Activated T-cell treated with anti-CD3 and anti-CD28 coated beads, Interleukin-2, amount 50 U/mL, for 24 hours (primary cell): ENCODE measurements at places on chromosomes 1 and 21.

DNA sequence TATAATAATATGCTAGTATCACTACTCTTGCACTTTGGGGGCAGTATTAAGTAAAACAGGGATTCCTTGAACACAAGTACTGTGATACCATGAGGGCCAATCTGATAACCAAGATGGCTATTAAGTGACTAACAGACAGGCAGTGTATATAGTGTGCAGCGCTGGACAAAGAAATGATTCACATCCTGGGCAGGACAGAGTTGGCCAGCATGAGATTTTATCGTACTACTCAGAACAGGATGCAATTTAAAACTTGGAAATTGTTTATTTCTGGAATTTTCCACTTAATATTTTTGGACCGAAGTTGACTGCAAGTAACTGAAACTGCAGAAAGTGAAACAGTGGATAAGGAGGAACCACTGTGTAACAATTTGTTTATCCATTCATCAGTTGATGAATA lies 74.6 kb downstream of the DNTTIP2 start:
- H3K27me3 ChIP-seq: no peaks in the 10 kb centered on the region
- no peaks in the 10 kb centered on the region for H3K36me3 ChIP-seq
- DNase-seq: no peak
- no peak overlapping the region for H3K4me3 ChIP-seq
- H3K27ac ChIP-seq: no peak overlapping the region
- H3K4me1 ChIP-seq: no peaks in the 10 kb centered on the region

- no peak overlapping the region for H3K4me3 ChIP-seq
- H3K27me3 ChIP-seq: no peaks in the 10 kb centered on the region
- no peaks in the 10 kb centered on the region for H3K36me3 ChIP-seq
- no peak for DNase-seq
- H3K27ac ChIP-seq: no peak overlapping the region
- H3K4me1 ChIP-seq: no peaks in the 10 kb centered on the region
Observed at GRCh38 chr1:181746224-181746623, 262.9 kb downstream of the CACNA1E start.

GRCh38 chr1:47894410-47895278 lies 102.5 kb downstream of the TRABD2B start:
- no peak for DNase-seq
- H3K27me3 ChIP-seq: peaks cover 3% of the 10 kb centered on the region
- no peak overlapping the region for H3K27ac ChIP-seq
- no peaks in the 10 kb centered on the region for H3K36me3 ChIP-seq
- H3K4me3 ChIP-seq: no peak overlapping the region

GRCh38 chr1:151574575-151575529 lies 34.7 kb downstream of the TUFT1 start:
- H3K4me1 ChIP-seq: peaks cover 13% of the 10 kb centered on the region
- DNase-seq: no peak
- H3K4me3 ChIP-seq: no peak overlapping the region
- H3K27me3 ChIP-seq: no peaks in the 10 kb centered on the region

GRCh38 chr1:5317391-5317790 lies 663.0 kb downstream of the AJAP1 start:
- no peak for DNase-seq
- no peak overlapping the region for H3K4me3 ChIP-seq
- H3K27ac ChIP-seq: no peak overlapping the region
- no peaks in the 10 kb centered on the region for H3K4me1 ChIP-seq
- no peaks in the 10 kb centered on the region for H3K36me3 ChIP-seq

DNA sequence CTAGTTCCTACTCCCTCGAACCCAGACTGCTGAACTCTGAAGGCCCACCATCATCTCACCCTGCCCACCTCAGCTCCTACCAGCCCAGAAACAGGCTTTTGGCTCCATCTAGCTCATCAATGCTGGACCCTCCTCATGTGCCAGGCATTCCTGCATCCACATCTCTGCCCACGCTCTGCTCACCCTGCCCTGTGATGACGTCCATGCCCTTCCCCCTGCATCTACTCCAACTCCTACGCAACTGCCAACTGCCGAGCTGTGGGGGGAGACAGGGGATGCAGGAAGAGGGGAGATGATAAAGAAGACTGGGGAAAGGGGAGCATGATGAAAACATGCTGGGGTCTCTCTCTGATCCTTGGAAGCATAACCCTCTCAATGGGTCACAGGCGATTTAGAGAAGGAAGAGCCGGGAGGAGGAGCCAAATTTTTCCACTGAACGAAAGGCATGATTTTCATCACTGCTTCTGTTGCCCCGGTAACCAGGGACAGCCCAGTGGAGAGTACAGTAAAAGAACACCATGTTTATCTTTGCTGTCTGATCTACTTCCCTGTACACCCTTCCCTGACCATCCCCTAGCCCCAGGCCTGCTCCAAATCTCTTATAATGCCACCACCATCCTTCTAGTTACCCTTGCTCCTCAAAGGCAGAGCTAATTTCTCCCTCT lies 44.3 kb downstream of the CD34 start:
- peak overlapping the region; percentile 92 for H3K27ac ChIP-seq
- DNase-seq: no peak
- peak overlapping the region; percentile 92 for H3K4me3 ChIP-seq
- no peaks in the 10 kb centered on the region for H3K27me3 ChIP-seq

DNA sequence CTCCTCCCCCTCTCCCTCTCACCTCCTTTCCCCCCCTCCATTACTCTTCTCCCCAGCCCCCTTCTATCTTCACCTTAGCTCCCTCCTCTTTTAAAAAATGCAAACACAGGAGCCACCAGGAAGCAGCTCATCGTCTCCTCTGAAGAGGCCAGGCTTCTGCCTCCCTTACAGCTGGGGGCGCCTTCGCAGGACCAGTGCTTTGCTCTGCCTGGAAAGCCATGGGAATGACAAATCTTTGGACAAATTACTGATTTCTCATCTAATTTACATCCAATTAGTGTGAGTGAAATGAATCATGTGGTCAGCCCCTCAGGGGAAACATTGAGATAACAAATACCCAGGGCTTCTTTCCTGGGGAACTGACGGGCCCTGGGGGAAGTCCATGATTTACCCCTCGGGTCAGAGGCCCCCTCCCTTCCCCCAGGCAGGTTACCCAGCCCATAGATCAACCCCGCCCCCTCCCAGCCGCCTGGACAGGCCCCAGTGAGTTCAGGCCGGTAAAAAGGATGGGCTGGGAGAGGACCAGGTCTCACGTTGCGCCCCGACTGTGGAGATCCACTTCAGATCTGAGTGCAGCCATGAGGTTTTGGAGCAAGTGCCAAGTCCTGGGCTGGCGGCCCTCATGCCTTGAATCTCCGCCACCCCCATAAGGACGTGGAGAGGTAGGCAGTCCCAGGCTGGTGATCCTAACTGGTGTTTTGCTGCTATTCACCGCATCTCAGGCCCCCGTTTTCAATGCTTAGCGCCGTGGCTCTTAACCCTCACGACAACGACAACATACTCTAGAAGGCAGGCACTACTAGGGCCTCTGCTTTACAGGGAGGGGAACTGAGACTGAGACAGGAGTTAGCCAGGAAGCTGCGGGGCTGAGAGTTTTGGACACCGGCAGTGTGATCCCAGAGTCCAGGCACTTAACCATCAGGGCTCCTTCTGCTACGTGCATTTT lies 300.8 kb downstream of the RRAGC start:
- H3K27ac ChIP-seq: peak overlapping the region; percentile 89
- H3K36me3 ChIP-seq: no peaks in the 10 kb centered on the region
- peaks cover 68% of the 10 kb centered on the region for H3K4me1 ChIP-seq
- peaks cover 15% of the 10 kb centered on the region for H3K27me3 ChIP-seq

DNA sequence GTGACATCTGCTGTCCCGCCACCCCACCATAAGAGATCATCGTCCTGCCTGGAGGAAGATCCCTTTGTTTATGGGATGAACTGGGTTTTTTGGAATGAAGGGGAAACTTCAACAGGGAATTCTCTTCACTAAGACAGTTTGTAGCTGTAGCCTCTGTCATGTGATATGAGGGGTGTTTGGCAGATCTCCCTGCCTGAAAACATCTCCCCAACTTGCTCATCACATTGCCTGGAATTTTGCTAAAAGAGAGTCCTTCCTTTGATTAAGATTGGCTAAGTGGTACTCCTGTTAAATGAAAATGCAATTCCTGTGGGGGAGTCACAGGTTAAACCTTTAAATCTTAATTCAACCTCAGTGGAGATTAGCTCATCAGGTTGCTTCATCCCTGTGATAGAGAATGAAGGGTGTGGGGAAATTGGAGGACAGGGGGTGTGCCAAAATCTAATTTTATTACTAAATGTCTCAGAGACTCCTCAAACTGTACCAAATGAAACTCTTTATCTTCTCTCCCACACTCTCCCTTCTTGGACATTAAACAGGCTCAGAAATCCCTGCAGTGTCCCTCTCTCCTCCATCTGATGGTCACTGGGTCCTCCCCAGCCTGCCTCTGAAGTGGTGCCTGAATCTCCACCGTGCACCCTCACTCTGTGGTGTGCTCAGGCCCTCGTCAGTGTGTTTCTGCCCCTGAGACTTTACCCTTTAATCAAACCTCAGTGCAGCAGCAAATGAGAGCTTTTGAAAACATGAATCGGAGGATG lies 54.8 kb downstream of the IER5 start:
- no peaks in the 10 kb centered on the region for H3K27me3 ChIP-seq
- no peak overlapping the region for H3K4me3 ChIP-seq
- DNase-seq: no peak
- no peak overlapping the region for H3K27ac ChIP-seq

- H3K27ac ChIP-seq: no peak overlapping the region
- no peak for DNase-seq
- H3K36me3 ChIP-seq: no peaks in the 10 kb centered on the region
- H3K4me1 ChIP-seq: peaks cover 8% of the 10 kb centered on the region
- no peak overlapping the region for H3K4me3 ChIP-seq
Observed at GRCh38 chr1:42450061-42450460, 5.8 kb downstream of the ZMYND12 start.

DNA sequence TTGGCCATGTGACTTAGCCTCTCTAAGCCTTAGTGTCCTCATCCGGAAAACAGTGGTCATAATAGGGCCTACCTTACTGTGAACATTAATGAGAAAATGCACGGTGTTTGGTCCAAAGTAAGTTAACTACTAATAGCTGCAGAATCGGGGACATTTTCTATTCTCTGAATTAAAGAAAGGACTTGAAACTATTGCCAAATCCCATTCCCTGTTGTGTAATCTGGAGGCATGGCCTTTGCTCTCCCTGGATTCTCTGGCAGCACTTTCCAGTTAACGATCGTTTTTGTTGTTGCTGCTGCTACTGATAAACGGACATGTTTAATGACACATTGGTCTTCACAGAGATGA lies 30.5 kb downstream of the FMO4 start:
- no peak overlapping the region for H3K27ac ChIP-seq
- H3K4me3 ChIP-seq: no peak overlapping the region
- H3K4me1 ChIP-seq: peaks cover 2% of the 10 kb centered on the region
- H3K27me3 ChIP-seq: no peaks in the 10 kb centered on the region
- no peaks in the 10 kb centered on the region for H3K36me3 ChIP-seq

DNA sequence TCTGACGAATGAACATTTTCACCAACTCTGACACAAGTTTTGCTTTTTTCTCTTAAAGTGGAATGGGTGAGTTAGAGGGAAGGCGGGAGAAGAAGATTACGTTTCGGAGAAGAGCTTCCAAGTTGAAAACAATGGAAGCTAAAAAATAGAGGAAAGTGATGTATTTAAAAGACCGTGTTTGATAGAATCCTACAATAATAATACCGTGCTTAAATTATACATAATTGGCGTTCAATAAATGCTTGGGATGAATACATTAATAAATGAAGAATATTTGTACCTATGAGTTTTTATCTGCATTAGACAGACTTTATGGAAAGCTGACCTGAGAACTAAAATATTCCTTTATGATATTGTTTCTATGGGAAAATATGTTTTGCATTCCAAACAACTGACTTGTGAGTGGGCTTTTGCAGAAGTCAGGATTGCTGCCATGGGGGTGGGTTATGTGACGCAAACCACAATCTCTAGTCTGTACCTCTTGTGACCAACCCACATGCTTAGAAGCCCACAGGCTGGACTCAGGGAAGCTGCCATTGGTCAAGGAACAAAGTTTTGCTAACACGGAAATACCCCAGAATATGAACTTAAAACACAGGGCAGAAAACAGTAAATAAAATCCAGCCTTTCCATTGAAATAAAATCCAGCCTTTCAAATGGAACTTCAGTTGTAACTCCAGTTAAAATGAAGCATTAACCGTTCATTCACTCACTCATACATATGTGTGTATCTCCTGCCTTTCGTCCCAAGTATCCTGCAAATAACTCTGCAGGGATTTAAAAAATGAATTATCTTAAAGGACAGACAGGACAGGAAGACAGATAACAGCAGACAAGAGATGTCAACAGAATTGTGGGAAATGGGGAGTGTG lies 21.3 kb upstream of the ATF3 start:
- H3K27me3 ChIP-seq: peaks cover 56% of the 10 kb centered on the region
- H3K36me3 ChIP-seq: no peaks in the 10 kb centered on the region
- H3K4me3 ChIP-seq: no peak overlapping the region

DNA sequence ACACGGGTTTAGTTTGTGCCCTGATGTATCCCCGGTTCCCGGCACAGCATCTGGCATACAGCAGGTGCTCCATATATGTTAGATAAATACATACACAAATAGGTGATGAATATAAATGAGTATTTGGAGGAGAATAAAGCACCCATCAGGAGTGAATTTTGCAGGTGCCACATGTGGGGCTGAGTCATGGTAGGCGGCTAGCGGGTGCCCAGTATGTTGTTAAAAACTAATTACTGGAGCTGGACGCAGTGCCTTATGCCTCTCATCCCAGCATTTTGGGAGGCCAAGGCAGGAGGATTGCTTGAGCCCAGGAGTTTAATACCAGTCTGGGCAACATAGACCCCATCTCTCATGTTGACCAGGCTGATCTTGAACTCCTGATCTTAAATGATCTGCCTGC lies 16.7 kb upstream of the WASF2 start:
- no peak for DNase-seq
- no peak overlapping the region for H3K27ac ChIP-seq
- H3K36me3 ChIP-seq: no peaks in the 10 kb centered on the region
- no peaks in the 10 kb centered on the region for H3K27me3 ChIP-seq
- H3K4me1 ChIP-seq: peaks cover 4% of the 10 kb centered on the region

DNA sequence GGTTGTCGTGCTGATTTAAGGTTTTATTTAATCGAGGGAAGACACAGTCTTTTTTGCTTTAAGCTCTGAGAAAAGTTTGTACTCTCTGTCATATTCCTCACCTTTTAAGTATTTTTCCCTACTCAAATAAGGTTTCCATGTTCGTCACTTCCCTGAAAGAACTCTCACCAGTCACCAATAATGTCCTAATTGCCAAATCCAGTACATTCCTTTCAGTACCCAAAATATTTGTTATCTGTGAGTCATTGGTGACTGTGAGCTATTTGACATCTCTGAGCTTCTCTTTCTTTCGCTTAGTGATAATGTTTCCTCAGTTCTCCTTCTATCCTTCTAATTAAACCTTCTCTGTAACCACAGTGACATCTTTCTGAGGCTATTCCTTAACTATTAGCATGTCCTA lies 874.2 kb upstream of the ADGRL2 start:
- no peak for DNase-seq
- H3K27ac ChIP-seq: no peak overlapping the region
- no peaks in the 10 kb centered on the region for H3K4me1 ChIP-seq
- no peaks in the 10 kb centered on the region for H3K27me3 ChIP-seq
- no peaks in the 10 kb centered on the region for H3K36me3 ChIP-seq
